ENCODE measurements at places on chromosomes 6 and 20. TPM values are rescaled to one million over a fixed set of nuclear protein-coding genes. Genes with fewer than 3 reads are reported as not detected.

EFCAB8 gene
- polyA plus RNA-seq, result 0.46 TPM

MUC21 gene
- polyA plus RNA-seq, result 0.27 TPM

KIAA0408 gene
- 1.0 TPM for polyA plus RNA-seq

SLC2A10 gene
- polyA plus RNA-seq, result 4.8 TPM

RAET1E gene
- polyA plus RNA-seq, result 0.59 TPM

TGM2 gene
- polyA plus RNA-seq, result 47.2 TPM

SLC22A2 gene
- polyA plus RNA-seq, result 0.39 TPM

STMND1 gene
- polyA plus RNA-seq, result 0.09 TPM

CLDN20 gene
- polyA plus RNA-seq, result not detected

DNA sequence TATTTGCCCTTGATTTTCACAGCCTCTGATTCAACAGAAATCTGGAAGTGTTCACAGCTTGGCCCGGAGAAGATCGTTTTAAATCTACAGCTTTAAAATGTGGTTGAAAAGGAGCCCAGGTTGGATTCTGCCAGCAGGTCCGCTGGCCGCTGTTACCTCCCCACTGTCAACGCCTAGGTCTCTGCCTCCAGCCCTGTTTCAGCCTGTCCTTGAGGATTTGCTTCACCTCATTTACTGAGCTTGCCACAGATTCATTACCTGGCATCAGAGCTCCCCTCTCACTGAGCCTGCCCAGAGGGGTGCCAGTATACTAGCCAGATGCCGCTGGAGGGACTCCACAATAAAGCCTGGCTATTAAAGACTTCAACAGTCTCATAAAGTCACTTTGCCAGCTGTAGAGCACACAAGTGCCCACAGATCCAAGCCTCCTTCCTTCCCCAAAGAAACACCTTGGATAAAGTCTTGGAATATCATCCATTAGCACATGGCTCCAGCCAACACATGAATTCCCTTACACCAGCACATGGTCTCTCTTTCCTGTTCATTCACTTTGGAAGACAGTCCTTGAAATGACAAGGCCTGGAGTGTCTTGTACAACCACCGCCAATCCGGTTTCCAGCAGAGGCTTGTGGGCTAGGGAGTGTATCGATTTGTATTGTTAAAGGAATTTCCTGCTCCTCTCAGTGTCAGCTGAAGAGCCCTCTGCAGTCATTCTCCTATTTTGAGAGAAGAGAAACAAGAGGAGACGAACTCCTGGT, 9.5 kb upstream of the NR2E1 start:
- no peak for DNase-seq

DNA sequence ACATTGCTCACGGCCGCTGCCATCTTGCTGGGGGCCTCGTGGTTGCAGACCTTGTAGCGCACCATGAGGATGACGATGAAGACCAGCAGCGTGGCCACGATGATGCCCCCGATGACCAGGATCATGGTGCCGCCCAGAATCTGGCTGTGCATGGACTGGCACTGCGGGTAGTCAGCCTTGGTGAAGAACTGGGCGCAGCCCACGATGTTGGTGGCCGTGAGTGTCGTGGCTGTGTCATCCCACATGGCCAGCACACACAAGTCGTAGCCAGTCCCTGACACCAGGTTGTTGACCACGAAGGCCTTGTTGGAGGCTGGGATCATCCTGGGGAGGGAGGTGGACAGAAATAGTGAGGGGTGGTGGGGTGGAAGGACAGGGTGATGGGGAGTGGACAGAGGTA, 194.6 kb downstream of the LRFN2 start:
- DNase-seq, result no peak

DNA sequence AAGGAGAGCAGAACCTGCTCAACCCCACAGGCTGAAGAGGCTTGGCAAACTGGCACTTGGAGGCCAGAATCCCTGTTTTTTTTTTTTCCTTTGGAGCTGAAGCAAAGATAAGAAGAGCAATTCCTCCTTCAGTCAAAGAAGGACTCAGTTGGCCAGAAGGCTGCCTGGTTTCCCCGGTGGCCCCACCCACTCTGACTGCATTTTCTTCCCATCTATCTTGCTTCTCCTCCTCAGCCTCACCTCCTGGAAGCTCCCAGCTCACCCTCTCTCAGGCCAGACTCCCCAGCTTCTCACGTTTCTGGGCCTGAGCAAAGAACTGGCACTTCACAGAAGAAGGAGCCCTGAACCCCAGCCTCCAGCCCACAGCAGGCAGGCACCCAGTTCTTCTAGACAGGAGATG, 2.4 kb downstream of the LRFN2 start:
- DNase-seq, result no peak

GRCh38 chr6:31186052-31186734, 15.7 kb upstream of the POU5F1 start:
- no peak for DNase-seq

- DNase-seq, result no peak
Measured at GRCh38 chr20:15739035-15739434, 834.2 kb downstream of the KIF16B start.

DNA sequence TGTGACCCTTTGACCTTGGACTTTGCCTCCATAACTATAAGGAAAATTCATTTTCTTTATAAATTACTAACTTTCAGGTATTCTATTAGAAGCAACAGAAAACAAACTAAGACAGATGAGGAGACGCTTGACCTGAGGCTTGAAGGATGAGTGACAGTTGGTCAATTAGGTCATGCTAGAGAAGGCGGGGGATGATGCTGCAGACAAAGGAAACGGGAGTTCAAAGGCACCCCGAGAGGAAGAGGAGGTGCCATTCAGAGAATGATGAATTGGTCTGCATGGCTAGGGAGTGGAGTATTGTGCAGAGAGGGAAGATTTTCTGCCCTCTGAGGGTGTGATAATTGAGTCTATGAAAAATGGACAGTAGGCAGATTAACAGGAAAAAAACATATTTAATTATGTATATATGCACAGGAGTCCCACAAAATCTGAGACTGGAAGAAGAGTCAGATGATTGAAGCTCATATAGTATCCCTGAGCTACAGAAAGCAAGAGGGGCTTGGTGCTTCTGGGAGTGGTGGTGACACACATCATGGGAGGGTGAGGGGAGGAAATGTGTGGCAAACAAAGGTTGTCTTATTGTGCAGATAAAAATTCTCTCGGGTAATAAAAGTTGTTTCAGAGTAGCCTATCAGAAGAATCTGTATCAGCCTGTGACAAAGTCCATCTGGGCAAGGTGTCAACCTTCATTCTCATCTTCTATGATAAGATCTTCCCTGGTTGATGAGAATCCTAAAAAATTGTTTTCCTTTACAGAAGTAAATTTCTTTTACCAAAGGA, 20.4 kb upstream of the FUCA2 start:
- DNase-seq, result no peak

GRCh38 chr6:56188429-56188828, 59.0 kb downstream of the COL21A1 start:
- DNase-seq, result no peak

DNA sequence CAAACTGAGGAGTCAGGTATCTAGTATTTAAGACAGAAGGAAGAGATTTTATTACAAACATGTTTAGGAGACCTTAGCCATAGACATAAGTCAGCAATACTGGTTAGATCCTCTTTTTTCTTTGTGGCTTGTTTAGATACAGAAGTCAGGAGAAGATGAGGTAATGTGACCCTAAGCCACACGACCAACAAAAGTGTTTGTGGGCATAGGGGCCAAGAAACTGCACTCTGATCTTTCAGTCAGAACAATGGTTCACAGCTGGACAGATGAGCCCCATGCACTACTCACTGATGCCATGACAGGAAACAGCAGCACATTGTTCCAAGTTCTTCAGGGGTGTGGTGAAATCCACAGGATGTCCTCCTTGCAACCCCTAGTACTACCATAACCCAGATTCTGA, 238.5 kb upstream of the RAB32 start:
- no peak for DNase-seq

DNA sequence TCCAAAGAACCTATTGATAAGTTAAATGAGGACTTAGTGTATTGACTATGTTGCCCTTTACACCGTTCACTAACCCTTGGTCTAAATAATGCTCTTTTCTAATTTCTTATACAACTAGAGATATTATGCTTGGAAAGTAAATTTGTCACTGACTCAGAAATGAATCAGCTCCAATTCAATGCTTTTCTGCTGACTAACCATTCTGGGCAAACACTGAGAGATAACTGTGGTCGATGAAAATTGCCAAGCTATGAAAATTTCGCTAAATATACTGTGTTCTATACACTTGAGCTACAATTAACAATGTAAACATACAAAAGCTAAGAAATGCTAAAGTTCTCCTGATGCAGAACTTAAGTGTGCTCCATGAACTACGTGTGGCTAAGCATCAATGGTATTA, 23.1 kb upstream of the FBXO9 start:
- DNase-seq, result no peak

- DNase-seq, result no peak
Measured at GRCh38 chr6:20763296-20763695, 229.0 kb downstream of the CDKAL1 start.

DNA sequence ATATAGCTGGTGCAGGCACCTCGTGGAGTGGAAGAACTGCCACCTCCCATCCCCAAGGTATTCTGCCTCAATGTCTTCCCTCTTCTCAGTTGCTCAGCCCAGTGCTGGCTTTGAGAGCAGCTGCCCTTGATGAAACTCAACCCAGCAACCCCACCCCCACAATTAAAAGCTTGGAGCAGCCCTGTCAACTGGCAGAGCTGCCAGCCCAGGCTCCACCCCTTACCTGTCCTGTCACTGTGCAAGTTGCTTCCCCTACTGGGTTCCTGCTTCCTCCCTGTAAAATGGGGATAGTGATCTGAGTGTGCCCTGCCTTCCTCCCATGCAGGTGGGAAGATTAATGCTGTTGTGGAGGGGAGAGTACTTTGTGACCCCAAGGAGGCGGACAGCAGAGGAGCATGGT, 4.5 kb downstream of the TMEM63B start:
- no peak for DNase-seq

- no peak for DNase-seq
Measured at GRCh38 chr20:22373164-22373895, 211.0 kb downstream of the FOXA2 start.

- no peak for DNase-seq
Measured at GRCh38 chr20:53723621-53724020, 130.0 kb upstream of the ZNF217 start.

DNA sequence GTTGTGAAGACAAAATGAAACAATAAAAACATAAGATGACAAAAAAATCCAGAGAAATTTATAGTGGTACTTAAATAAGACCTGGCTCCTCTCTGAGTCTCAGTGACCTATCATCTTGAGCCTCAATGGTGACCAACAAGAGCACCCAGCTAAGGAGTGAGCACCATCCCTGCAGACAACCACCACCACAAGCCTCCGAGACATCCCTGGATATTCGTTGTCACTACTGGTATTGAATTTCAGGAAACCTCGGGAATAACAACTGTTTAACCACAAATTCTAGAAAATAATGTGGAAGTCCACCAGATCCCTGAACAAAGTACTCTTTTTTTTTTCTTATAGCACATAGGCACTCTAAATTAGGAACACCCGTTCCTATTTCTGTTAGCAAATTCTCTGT, 32.2 kb upstream of the ADGRF5 start:
- DNase-seq, result no peak

DNA sequence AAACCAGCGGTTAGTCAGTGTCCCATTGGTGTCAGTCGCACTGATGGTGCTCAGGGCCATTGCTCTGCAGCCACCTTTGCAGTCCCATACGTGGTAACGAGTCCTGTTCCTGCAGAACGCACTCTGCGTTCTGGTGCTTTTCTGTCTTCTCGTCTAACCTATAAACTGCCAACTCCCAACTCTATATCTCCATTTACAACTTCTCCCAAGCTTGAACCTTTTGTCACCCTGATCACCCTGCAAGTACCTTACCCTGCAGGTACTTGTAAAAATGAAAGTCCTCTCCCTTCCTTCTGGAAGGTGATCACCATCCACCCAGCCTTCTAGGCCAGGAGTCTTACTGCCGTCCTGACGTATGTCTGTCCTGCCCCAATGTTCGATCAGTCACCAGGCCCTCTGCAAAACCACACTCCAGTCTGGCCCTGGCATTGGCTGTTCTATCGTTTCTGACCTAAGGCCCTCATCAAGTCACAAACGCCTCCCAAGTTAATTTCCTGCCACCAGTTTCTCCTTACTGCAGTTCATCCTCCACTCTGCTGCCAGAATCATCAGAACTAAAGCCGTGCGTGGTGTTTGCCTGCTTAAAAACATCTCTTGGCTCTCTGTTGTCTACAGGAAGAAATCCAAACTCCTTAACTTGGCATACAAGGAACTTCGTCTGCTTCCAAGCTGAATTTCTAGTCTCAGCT, 7.9 kb downstream of the RREB1 start:
- no peak for DNase-seq

DNA sequence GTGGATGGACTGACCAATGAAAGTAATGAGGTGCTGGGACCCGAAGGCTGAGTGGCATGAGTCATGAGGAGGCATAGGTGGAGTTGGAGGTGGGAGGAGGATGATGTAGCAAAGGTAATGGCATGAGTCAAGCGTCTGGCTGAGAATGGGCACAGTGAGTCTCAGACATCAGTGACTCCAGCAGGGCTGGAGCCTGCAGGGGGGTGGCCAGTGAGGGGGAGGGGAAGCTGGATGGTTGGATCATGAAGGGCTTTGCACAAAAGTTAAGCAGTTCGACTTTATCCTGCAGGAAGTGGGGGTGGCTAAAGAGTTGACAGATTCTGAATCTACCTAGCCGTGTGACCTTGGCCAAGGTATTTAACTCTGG, 99.0 kb upstream of the IYD start:
- no peak for DNase-seq

DNA sequence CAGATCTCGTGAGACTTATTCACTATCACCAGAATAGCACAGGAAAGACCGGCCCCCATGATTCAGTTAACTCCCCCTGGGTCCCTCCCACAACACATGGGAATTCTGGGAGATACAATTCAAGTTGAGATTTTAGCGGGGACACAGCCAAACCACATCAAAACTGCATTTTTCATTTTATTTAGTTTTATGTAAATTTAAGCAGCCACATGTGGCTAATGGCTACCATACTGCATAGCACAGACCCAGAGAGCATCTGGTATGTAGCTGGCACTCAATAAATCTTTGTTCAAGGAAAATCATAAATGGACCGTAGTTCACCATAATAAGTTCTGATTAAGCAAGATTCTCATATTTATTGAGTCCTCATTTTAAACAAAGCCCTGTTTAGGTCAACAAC, 15.3 kb downstream of the GFOD1 start:
- DNase-seq, result no peak

- peak; percentile 72 for DNase-seq
Measured at GRCh38 chr20:44979090-44979621, 12.8 kb downstream of the STK4 start.

GRCh38 chr20:37133952-37134351, 38.2 kb upstream of the RBL1 start:
- DNase-seq, result no peak

- DNase-seq, result no peak
Measured at GRCh38 chr6:54217018-54217417, 91.2 kb upstream of the TINAG start.

All from thymus (tissue), 14 donors.